ENCODE measurements at places on chromosomes 7 and 10.

DNA sequence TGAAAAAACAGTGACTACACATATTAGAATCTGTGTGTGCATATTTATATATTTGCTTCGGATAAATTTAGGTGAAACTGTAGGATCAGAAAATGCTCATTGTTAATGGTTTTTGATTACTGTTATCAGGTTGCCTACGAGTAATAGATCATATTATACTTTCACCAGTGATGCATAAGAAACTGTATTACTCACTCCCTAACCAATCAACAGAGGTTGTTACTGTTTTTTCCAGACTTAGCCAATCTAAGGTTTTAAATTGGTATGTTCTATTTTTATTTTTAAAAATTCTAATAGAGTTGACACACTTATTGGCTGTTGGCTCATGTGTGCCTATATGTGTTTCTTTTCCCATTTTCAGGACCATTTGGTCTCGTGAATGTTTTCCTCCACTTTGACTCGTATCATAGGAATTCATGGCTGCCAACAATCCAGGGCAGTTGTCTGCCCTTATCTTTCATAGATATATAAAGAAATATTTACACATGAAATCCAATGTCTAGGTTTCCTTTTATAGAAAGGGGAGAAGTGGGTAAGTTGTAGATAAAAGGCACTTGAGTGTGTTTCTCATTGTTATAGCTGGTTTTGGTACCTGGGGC, 59.2 kb downstream of the ANLN start:
- no peak for DNase-seq

- DNase-seq: no peak
These were observed 85.4 kb upstream of the TRIL start for GRCh38 chr7:29043576-29043975.

GRCh38 chr7:71301167-71301566, 169.2 kb downstream of the GALNT17 start:
- DNase-seq: no peak

- no peak for DNase-seq
These were observed 53.6 kb downstream of the AGMO start for GRCh38 chr7:15508258-15508657.

DNA sequence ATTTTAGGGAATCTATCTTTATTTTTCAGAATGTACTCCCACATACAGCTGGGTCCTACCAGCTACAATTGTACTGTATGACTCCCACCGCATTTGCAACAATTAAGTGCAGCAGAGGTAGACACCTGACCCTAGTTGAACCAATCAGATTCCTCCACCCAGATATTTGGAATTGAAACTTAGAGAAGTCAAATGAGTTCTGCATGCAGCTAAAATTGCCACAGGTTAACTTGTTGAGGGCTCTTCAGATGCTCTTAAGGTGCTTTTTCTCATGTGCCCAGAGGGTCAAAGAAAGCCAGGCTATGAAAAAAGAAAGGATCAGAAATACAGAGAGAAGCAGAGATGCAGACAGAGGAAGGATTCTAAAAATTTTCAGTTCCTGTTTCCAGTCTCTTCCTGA, 68.0 kb upstream of the TES start:
- DNase-seq: no peak

GRCh38 chr7:23285657-23286646, 13.2 kb upstream of the MALSU1 start:
- DNase-seq: no peak

GRCh38 chr7:49320083-49320482, 395.7 kb downstream of the CDC14C start:
- DNase-seq: no peak

DNA sequence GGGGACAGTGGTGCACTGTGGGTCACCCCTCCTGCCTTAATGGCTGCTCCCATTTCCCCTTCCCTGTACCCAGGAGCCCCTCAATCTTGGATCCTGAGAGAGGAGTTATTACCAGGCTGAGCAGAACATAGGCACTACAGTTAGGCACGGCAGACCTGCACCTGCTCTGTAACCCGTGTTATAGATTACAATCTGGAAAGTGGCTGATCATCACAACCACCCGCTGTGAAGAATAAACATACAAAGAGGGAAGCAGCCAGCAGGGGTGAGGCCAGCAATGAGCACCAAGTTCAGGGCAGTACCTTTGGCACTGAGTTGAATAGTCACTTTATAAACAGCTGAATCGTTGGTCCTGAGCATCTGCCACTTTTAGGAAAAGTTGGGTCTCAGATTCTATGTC, 1.7 kb downstream of the CDHR1 start:
- no peak for DNase-seq

DNA sequence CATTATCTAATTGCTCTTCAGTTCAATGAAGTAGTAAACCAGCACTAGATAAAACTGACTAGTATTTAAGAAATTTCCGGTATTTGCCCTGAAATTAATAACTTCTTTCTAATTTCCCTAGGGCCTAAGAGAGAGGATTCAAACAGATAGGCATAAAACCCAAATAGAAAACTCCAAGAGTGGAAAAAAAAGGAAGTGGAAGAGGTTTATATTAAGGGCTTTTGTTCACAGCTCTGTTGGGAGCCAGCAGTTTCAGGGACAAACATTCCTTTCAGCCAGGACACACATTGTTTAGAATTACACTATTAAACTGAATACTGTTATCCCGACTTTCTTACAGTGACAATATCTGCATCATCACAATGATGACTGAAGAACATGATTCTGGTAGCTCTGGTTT, 3.6 kb downstream of the ODAD2 start:
- DNase-seq: no peak

GRCh38 chr10:100130831-100131230, 49.2 kb upstream of the CPN1 start:
- DNase-seq: peak; percentile 31

GRCh38 chr7:18792871-18793595, 297.5 kb downstream of the HDAC9 start:
- peak; percentile 55 for DNase-seq

DNA sequence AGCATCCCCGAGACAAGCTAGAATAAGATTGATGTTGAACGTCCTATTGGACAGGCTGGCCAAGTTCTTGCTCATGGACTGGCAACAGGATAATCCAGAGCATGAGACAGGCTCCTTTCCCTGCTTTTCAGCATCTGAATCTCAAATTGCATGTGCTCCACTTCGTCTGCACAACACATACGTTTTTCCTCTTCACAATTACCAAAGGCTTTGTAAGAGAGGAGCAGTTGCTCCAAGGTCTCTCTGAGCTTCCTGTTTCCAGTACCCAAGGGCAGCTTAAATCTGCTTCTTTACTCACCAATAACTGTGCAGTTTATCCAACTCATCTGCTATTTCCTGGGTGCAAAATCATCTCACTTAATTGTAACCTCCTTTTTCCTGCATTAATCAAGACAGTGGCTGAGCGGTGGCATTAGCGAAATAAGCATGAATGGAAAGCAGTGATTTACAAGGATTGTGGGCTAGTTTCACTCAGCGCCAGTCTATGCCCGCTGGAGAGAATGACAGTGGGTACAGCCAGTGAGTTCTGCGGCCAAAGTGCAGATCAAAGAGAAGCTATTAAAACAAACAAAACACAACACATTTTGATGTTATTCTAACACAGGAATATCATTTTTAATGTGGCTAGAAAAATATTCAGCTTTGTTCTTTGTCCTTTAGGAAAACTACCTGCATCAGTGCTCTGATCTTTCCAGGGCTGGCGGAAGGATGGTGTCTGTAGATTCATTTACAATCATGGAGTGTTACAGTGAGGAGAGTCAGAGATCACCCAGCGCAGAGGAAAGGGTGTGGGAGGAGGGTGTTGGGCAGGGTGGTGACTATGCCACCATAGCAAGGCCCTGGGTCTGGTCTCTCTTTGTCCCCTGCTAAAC, 79.8 kb downstream of the CHN2 start:
- DNase-seq: no peak

GRCh38 chr7:35658606-35659201, 36.2 kb downstream of the HERPUD2 start:
- DNase-seq: no peak

DNA sequence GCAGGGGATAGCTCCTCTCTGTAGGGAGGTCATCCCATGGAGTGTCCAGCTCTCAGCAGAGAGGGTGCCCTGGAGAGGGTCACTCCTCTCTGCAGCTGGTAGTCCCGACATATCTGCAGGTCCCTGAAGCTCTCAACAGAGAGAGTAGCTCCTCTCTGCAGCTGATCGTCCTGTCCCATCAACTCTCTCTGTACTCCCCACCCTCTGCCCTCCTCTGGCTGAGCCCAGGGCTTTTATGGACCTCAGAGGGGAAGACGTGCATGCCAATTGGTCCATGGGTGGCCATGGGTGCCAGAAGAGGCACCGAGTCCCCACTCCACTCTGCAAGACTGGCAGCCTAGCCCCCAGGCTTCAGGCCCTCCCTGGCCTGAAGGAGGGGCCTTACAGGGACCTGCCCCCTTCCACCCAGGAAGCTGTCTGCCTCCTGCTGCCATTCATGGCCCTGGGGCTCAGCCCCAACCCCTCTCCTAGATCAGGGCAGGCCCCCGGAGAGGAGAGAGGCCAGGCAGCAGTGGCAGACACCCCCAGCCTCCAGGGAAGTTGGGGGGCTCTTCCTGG, 9.0 kb upstream of the BLVRA start:
- DNase-seq: no peak

GRCh38 chr10:34547291-34547690, 267.8 kb downstream of the PARD3 start:
- peak; percentile 54 for DNase-seq

- DNase-seq: no peak
These were observed 73.3 kb upstream of the WAC start for GRCh38 chr10:28459453-28460144.

DNA sequence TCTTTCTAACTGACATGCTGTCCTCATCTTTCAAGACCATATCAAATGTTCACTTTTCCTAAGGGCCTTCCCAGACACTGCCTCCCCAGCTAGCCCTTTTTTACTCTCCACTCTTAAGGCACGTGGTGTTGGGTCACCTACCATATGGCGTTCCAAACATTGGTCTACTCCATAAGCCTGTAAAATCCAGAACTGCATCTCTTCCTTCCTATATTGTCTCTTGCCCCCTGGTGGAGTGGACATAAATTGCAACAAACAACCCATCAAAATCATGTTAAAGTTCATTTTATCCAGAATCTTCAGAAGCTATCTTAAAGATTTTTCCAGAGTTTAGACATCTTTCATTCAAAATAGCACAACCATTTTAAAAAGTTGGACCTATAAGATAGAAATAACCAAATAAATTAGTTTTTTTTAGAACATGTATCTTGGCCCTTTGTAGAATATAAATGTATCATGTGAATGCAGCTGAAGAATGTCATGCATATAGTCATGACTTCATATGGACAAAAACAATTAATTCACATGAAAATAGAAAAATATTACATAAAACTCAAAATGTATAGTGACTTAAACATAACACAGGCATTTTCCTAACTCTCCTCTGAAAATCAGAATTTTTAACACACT, 180.6 kb upstream of the CHRM2 start:
- no peak for DNase-seq

GRCh38 chr10:62744136-62744535, 60.4 kb upstream of the ADO start:
- DNase-seq: no peak

DNA sequence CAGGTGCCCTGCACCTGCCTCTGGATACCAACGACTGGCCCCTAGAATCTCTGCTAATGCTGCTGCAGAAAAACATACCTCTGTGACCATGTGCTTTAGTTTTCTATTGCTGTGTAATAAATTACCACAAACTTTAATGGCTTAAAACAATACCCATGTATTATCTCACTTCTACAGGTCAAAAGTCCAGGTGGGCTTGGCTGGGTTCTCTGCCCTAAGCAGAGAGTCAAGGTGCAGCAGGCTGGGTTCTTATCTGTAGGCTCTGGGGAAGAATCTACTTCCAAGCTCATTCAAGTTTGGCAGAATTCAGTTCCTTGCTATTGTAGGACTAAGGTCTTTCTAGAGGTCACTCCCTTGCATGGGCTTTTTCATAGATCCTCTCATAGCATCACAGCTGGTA, 52.3 kb downstream of the CCDC71L start:
- no peak for DNase-seq

GRCh38 chr7:48832303-48832845, 92.0 kb upstream of the CDC14C start:
- DNase-seq: no peak

GRCh38 chr10:21953585-21954057, 49.9 kb downstream of the DNAJC1 start:
- peak; percentile 21 for DNase-seq

DNA sequence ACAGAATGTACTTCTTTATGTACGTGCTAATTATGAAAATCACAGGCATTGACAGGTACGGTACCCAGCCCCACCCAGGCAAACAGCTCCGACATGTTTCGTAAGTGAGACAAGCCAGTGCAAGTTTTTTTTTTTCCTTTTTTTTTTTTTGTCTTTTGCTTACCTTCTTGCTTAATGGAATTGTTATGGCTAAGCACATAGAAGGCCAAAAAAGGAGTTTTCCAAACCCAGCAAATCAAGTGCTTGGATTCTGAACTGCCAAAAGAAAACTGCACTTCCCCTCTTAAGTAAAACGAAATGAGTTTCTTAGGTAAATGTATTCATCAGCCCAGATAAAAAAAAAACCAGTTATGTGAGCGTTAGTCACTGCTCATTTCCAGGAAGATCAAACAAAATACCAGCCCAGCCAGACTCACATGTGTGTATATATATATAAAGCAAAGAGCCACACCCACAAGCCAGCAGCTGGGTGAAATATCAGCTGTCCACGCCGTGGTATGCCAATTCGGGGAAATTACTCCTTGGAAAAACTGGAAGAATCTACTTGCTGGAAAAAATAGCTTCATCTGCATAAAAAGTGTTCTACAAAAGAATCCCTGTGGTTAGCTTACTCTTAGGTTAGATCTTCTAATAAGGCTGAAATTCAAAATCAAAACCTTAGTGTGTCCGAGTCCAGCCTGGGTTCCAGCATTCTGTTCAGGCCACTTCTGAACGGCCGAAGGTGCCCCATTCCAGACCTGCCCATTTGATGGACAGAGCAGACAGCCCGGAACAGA, 8.0 kb downstream of the KLF6 start:
- no peak for DNase-seq

DNA sequence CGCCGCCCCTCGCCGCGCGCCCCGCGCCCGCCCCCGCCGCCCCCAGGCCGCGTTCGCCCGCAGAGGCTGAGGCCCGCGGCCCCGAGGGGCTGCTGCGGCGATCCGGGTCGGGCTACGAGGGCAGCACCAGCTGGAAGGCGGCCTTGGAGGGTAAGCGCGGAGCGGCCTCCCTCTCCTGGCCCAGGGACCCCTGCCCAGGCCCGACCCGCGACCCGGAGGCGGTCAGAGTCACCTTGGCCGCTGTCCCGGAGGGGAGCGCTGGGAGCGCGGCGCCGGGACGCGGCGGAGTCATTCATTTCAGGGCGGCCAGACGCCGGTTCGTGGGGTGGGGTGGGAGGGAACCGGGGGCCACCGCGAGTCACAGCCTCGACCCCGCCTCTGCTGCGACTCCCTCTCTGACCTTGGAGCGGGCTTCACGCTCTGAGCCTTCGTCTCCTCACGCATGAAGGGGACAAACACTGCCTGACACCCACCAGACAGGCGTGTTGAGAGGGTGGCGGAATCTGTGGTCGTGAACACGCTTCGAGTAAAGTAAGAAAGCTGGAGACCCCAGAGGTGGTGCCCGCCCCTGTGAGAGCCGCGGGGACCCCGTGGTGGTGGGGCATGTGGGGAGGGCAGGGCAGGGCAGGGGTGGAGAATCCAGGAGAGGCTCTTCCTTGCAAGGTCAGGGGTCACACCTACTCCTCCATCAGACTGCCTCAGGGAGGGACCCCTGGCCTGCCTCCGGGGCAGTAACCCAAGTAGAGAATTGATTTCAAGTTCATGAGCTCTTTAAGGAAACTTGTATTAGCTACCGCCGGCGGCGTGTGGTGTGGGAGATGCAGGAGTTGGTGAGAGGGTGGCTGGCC, 707 bp downstream of the CLEC2L start:
- DNase-seq: no peak

- peak; percentile 79 for DNase-seq
These were observed 111.0 kb upstream of the ANLN start for GRCh38 chr7:36278620-36279172.

Data from renal pelvis (tissue), 12 donors.